ENCODE measurements at places on chromosomes 16 and 17.

DNA sequence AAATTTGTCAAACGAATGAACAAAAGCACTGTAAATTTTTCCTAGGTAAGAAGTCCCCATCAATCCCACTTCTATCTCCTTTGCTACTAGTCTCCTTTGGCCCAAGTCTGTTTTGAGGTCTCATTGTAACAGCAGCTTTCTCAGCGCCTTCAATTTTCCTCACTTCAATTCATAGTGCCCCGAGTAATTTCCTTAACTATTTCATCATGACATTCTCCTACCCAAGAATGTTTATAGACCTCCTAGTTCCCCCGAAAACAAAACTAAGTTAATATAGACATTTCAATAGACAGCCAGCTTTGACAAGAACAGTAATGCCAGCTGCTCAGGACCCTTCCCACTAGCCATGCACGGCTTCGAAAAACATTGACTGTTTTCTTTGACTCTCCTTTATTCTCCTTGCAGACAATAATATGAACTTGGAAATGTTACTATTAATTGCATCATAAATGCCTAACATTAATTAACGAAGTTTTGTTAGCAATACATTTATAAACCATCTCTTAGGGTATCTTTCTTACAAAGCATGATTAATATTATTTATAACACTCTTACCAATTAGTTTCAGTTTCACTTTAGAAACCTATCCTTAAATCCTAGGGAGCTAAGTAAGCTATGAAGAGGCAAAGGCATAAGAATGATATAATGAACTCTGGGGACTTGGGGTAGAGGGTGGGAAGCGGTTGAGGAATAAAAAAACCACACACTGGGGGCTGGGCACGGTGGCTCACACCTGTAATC lies 22.8 kb downstream of the GLG1 start:
- DNase-seq = no peak

- peak; percentile 58 for DNase-seq
These were observed 631 bp downstream of the KREMEN2 start for GRCh38 chr16:2964475-2965336.

DNA sequence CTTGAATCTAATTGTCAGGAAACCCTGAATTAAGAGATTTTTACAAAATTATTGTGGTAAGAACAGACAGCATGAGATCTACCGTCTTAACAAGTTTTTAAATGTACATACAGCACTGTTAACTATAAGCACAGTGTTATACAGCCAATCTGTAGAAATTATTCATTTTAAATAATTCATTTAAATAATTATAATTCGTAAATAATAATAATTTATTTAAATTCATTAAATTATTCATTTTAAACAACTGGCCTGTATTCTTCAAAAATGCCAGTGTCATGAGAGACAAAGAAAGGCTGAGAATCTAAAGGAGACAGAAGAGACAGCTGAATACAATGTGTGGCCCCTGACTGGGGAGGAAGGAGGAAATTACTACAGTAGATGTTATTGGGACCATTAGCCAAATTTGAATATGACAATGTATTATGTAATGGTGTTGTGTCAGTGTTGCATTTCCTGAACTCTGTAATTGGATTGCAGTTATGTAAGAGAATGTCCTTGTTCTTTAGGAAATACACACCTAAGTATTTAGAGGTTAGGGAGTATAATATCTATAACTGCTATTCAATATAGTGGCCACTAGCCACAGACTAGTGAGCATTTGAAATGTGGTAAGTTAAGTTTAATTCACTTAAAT lies 2.3 kb downstream of the RSAD1 start:
- no peak for DNase-seq

GRCh38 chr17:27564463-27564862 lies 66.5 kb upstream of the LGALS9 start:
- DNase-seq = no peak
